ENCODE measurements at places on chromosomes 12 and 14. TPM values are rescaled to one million over a fixed set of nuclear protein-coding genes. Genes with fewer than 3 reads are reported as not detected.

DNA sequence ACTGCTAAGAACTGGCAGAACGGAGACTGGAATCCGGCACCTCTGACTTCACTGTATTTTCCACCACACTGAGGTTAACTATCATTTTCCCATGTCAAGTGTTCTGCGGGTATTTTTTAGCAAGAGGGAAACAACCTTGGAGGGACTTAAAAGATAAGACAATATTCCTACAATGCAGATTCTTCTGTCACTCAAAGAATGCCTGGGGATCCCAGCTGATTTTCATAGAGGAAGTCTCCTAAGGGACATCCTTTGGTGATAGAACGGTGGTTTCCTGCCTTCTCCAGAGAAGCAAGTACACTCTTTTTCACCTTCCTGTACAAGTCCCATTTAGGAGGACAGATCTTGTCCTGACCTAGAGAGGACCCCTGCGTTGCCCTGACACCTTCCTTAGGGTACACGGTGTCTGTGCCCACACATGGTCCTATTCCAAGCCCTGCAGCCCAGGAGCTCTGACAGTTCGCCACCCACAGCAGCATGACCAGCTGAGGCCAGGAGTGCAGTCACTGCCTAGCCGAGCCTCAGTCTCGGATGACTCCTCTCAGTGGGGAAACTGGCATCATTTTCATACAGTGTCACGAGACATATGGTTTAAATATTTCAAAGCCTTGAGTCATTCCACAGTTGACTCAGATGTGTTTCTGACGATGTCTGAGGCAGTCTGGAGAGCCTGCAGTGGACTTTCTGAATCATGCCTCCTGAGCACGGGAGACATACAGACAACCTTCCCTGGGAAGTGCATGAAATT, 181.3 kb upstream of the FKBP4 start:
- no peak for DNase-seq

GRCh38 chr14:85622106-85622505, 92.2 kb downstream of the FLRT2 start:
- DNase-seq: no peak

DNA sequence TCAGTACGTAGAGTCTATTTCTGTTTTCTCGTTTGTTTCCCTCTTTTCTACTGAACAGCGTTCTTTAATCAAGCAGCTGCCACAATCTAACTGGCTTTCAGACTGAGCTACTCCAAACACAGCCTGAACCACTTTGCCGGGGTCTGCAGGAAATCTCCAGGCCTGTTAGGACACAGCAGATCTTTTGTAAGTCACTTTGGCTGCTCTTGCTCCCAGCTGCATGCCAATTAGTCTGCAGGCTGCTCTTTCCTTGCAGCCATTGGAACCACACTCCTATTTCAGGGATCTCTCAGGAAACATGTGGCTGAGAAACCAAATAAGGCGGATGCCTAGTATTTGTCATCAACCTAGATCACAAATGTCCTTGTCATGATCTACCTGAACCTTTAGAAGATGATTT, 73.6 kb downstream of the TMTC1 start:
- no peak for DNase-seq

LTBP2 gene
- 62.0 TPM for total RNA-seq

SLC6A12 gene
- not detected for total RNA-seq

STXBP6 gene
- total RNA-seq: 47.3 TPM

PROX2 gene
- not detected for total RNA-seq

KRT79 gene
- not detected for total RNA-seq

GRCh38 chr12:53612978-53613377, 13.2 kb downstream of the ATF7 start:
- DNase-seq: no peak

DNA sequence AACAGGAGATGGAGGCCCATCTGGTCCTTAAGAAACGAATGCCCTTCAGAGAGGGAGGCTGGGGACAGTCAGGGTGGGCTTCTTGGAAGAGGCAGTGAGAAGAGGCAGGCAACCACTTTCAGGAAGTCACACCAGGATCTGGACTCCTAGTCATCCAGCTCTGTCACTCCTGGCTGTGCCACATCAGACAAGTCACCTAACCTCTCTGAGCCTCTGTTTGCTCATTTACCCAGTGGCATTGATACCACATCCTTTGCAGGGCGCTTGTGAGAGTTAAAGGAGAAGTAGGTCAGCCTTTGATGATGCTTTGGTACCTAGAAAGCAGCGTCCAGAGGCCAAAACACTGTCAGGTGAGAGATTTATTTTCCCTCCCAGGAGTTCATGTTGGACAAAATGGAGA, 11.1 kb downstream of the CCDC197 start:
- no peak for DNase-seq

DNA sequence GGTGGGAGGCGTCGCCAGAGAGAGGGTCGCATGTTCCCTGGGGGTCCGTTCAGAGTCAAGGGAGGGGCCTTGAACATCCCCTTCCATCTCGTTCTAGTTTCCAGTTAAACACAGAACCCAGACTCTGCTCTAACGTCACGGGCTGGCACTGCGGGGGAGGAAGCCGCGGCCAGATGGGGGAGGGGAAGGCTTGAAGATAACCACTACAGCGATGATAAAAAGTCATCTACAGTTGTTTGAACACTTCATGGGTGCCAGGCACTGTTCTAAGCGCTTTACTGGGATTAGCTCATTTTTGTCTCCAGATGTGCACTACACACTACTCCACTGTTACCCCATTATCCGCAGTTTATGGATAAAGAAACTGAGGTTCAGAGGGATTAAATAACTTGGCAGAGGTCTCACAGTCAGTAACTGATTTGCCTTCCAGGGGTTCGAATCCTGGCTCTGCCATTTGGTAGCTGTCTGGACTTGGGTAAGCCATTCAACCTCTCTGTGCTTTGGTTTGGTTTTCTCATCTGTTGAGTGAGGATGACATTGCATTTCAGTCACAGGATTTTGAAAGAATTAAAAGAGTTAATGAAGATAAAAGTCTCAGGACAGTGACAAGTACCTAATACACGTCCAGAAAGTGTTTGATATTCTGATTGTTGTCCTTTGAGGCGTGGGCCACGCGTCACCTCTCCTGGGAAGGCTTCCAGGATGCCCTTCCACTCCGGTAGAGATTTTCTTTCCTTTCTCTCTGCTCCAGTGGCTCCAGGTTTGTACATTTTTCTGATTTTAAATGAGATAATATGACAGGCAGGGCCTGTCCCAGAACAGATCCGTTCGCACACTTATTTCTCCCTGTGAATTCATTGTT, 798 bp upstream of the RASAL1 start:
- no peak for DNase-seq

DNA sequence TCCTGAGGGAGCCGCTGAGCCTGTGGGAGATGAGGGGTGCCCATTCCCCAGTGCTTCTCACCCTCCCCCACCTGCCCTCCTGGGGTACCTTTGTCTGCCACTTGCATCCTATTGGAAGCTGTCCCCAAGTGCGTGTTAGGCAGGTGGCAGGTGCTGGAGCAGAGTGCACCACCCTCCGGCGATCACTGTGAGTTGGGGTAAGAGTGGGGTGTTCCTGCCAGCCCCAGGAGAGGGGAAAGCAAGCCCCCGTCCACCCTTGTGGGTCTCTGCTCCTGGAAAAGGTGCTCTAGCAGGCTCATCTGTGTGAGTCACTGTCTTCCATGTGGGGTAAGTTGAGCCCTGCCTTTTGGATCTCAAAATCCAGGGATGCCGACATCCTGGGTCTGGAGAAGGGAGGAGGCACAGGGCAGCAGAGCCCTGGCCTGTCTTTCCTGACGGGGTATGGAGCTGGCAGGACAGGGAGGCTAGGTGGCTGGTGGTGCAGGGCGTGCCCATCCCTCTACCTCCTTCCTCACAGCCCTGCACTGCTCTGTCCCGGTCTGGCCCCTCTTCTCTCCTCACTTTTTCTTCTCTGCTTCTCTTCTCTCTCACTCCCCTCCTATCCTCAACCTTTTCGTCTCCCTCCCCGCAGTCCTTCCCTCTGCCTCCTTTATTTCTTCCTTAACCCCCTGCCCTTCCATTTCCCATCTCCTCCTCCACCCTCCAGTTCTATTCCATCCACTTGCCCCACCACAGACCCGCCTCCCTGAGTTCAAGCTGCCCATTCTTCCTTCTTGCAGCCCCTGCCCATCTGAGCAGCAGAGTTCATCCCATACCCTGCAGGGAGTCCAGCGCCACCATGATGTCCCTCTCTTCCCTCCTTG, 20.1 kb upstream of the KRT7 start:
- DNase-seq: no peak

GRCh38 chr14:72888636-72889201, 5.2 kb downstream of the DPF3 start:
- DNase-seq: no peak

CD163L1 gene
- total RNA-seq: 1.3 TPM

- no peak for DNase-seq
These were observed 95.5 kb upstream of the PDE3A start for GRCh38 chr12:20272801-20273200.

DNA sequence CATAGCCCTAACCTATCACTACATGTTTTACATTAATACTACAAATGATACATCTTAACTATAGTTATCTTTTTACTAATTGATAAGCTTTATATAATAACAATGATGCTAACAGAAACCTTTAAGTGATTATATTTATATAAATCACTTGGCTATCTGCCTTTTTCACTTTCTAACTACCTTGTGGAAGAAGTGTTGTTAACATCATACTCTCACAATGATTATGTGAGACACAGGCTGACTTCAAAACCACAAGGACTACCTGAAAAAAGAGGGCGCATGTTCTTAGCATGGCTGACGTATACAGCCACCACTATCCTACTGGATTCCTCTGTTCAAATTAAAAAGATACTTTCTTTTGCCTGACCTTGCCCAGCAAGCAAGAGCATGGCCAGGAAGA, 135.3 kb upstream of the SOX5 start:
- no peak for DNase-seq

- DNase-seq: no peak
These were observed 180.3 kb downstream of the RAD51B start for GRCh38 chr14:67999705-68000384.

- no peak for DNase-seq
These were observed 60.6 kb upstream of the ANO4 start for GRCh38 chr12:100733817-100734593.

- DNase-seq: no peak
These were observed 148.3 kb downstream of the KCNA5 start for GRCh38 chr12:5191803-5192538.

RGS6 gene
- total RNA-seq: 2.1 TPM

KRT8 gene
- 508 TPM for total RNA-seq

DNA sequence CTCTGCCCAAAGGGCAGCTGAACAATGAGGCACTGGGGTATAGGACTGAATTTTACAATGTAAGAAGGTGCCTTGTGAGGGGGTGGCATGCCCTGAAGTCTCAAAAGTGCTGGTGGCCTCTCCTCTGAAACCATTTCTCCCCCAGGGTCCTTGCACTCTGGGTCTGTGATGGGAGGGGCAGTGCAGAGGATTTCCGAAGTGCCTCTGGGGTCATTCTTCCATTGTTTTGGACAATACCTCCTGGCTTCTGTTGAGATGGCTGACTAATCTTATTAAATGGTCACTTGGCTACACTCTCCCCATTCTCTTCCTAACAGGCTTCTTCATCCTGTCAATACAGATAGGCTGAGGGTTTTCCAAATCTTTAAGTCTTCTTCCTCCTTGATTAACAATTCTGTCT, 59.3 kb downstream of the UNC79 start:
- DNase-seq: no peak

Data from esophagus muscularis mucosa (tissue), 4 donors.